ENCODE measurements at places on chromosomes 2 and 18.

GRCh38 chr2:113973810-113974209 is 83.9 kb downstream of the ACTR3 start:
- DNase-seq: no peak

GRCh38 chr18:7488571-7488970 is 78.5 kb upstream of the PTPRM start:
- DNase-seq: no peak

- DNase-seq: no peak
Observed at GRCh38 chr18:30358555-30358954, 684.0 kb downstream of the DSC3 start.

- DNase-seq: no peak
Observed at GRCh38 chr18:58515175-58515775, 113.6 kb downstream of the ALPK2 start.

DNA sequence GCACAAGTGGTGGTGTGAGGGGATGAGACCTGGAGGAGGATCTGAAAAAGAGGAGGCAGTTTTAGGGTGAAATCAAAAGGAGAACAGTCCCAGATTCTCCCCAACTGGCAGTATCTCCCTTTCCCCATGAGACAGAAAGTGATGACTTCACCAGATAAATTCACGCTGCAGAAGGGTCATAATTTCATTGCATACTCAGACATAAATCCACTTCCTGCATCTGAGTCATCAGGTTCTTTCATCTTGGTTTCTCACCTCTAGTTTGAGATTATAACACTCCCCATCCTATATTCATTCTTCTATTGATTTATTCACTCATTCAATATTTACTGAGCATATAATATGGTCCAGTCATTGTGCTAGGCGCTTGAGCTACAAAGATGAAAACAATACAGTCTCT is 64.7 kb downstream of the CCDC148 start:
- DNase-seq: no peak

- no peak for DNase-seq
Observed at GRCh38 chr2:27042159-27042661, 9.3 kb upstream of the AGBL5 start.

- no peak for DNase-seq
Observed at GRCh38 chr18:66342577-66342976, 261.3 kb downstream of the CDH19 start.

- no peak for DNase-seq
Observed at GRCh38 chr2:26540306-26540705, 62.4 kb upstream of the OTOF start.

GRCh38 chr2:239626961-239627592 is 226.3 kb upstream of the HDAC4 start:
- no peak for DNase-seq

GRCh38 chr2:116724550-116724949 is 1089.9 kb upstream of the DDX18 start:
- DNase-seq: no peak

GRCh38 chr18:31572368-31572767 is 19.3 kb upstream of the TTR start:
- no peak for DNase-seq

DNA sequence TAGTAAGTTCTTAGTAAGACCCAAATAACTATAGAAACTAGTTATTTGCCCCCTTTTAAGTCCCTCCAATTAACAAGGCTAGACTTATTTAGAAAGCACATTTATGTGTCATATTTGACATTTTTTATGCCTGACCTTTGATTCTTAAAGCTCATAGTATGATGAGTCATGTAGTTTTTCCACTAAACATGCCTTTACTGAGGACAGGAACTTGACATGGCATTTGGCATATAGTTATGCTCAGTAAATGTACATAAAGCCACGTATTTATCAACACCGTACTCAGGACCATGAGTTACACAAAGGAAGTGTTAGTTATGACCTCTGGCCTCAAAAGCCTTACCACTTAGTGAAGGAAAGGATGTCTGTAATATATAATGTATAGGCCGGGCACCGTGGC is 78.9 kb downstream of the GNAL start:
- no peak for DNase-seq

DNA sequence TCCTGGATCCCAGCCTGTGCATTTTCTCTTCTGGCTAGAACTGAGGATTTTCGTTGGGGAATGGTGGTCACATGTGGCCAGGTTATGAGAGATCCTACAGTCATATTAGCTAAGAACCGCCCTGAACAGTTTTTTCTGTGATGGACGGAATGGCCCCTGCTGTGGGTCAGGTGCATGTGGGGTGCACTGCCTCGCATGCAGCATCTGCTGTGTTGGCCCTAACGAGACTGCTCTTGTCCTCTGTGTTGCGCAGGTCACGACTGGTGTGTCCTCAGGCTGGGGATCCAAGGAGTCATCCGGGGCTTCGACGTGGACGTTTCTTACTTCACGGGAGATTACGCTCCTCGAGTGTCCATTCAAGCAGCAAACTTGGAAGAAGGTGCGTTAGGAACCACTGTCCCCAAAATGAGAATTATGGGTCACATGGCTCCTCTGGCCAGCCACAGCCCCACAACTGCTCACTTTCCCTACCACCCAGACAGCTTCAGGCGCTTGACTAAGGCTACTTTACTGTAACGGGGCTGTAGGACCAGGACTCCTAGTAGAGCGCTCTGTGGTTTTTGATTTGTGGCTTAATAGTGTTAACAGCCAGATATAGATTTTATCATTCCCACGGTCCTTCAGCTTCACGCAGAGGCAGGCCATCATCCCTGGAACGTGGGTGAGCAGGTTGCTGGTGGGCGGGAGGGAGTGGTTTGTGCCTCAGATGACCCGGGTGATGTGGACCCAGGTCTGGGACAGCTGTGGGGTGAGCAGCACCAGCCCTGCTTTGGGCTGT is 21.8 kb downstream of the ALLC start:
- no peak for DNase-seq

DNA sequence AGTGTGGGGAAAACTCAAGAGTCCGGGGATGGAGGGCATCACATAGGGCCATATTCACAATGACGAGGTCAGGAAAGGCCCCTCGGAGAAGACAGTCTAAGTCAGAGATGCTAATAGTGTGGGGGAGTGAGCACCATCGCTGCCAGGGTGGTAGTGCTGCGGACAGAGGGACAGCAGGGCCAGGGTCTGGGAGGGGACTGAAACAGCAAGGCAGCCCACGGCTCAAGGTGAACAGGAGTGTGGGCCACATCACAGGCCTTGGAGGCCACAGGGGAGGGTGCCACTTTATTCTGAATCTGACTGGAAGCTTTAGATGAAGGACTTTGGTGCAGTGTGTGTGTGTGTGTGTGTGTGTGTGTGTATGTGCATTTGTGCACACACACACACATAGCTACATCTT is 130.9 kb upstream of the GLI2 start:
- no peak for DNase-seq

DNA sequence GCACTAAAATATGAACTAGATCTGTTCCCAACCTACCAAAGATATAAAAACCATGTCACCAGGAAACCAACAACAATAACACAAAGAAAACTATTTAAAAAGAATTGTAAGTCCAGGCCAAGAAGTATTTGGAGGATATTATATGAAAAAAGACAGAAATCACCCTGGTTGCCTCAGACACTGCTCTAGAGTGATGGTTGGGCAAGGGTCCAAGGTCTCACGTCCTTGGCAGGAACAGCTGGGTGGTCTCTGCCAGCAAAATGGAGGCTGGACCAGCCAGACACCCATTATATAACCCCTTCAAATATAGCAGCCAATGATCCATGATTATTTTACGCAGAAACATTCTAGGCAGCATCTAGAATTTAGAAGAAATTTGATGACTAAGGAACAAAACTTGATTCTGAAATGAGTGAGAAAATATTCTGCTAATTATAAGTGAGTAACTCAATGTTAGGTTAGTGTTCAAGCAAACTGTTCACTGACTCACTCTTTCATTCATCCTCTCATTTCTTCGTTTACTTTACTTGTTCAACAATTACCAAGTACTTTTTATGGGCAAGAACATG is 35.4 kb downstream of the MRPL35 start:
- DNase-seq: no peak

Measured in inflammatory macrophage treated with lipopolysaccharide for 1 hour (primary cell).